Activated CD4-positive, alpha-beta T cell treated with anti-CD3 and anti-CD28 coated beads, Interleukin-2, amount 50 U/mL, for 4 hours (primary cell): ENCODE measurements at places on chromosomes 3 and 15.

GRCh38 chr3:56754741-56755417 is 46.9 kb downstream of the ARHGEF3 start:
- peak; percentile 24 for DNase-seq

GRCh38 chr3:31714495-31715280 is 182.0 kb downstream of the STT3B start:
- DNase-seq: no peak

- DNase-seq: no peak
Measured at GRCh38 chr3:167054926-167055325, 325.2 kb downstream of the ZBBX start.

DNA sequence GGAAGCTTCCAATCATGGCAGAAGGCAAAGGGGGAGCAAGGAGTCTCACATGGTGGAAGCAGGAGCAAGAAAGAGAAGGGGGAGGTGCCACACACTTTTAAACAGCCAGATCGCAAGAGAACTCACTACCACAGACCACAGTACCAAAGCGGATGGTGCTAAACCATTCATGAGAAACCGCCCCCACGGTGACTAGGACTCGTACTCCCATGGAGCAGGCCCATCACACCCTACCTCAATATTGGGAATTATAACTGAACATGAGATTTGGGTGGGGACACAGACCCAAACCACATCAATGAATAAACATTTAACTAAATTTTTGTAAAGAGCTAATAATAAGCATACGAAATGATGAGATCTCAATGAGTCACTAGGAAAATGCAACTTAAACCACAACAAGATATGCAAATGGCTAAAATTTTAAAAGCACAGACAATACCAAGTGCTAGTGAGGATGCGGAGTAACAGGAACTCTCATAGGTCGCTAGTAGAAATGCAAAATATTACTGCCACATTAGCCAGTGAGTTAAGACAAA is 10.0 kb downstream of the MRPS25 start:
- peak; percentile 55 for DNase-seq

DNA sequence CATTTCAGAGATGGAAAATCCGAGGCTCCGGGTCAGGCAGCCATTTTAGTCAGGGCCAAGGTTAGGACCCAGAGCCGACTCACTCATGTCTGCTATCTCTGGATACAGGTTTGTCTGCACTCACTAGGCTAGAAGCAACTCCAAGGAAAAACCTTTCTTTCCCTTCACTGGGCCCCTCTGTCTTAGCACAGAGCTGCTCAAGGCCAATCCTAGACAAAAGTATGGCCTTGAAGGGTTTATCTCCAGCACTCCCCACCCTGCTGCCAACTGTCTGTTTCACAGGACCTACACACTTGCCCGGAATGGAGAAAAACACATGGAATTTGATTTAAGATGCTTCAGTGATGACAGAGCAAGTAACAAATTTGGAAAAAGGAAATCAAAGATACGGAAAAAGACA is 25.6 kb downstream of the ACAN start:
- DNase-seq: no peak

DNA sequence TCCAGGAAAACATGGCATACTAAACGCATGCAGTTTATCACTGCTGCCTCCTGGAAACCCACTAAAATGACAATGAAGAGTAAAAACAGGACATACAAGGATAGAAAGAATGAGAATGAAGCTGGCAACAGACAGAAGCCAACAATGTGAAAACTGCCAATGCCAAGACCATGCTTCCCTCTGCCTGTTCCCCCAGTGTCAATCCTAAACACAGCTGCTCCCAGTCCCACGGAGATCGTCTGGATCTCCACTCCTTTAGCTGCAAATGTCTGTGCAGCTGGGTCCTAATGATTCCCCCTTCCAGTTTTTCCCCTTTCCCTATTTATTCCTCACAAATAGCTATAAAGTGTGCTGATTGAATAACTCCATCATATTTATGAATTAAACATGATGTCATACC is 16.1 kb downstream of the LEO1 start:
- DNase-seq: no peak

DNA sequence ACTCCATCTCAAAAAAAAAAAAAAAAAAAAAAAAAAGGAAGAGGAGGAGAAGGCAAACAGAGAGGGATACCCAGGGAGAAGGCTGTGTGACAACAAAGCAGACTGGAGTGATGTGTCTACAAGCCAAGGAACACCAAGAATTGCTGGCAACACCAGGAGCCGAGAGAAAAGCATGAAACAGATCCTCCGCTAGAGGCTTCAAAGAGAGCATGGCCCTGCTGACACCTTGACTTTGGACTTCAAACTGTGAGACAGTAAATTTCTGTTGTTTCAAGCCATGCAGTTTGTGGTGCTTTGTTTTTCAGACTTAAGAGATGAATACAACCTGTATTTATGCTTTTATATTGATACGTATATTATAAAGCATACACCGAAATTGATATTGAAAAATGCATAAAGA is 74.3 kb upstream of the TRA2B start:
- no peak for DNase-seq

GRCh38 chr3:186381424-186382216 is 19.6 kb upstream of the DGKG start:
- DNase-seq: no peak
